ENCODE measurements at places on chromosomes 6 and 20.

GRCh38 chr6:42505385-42505718 is 53.6 kb upstream of the TRERF1 start:
- no peak for DNase-seq

DNA sequence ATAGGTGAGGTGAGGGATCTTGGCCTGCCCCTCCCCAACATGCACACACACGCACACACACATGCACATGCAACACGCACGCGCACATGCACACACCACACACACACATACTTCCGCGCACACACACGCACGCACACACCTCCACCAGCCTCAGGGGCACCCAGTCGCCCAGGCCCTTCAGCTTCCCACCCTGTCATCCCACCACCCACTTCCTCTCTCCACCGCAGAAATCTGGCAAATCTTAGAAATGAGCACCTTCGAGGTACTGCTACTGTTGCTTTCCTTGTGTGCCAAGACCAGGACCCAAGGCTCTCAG is 1.2 kb downstream of the SPDEF start:
- DNase-seq = no peak

DNA sequence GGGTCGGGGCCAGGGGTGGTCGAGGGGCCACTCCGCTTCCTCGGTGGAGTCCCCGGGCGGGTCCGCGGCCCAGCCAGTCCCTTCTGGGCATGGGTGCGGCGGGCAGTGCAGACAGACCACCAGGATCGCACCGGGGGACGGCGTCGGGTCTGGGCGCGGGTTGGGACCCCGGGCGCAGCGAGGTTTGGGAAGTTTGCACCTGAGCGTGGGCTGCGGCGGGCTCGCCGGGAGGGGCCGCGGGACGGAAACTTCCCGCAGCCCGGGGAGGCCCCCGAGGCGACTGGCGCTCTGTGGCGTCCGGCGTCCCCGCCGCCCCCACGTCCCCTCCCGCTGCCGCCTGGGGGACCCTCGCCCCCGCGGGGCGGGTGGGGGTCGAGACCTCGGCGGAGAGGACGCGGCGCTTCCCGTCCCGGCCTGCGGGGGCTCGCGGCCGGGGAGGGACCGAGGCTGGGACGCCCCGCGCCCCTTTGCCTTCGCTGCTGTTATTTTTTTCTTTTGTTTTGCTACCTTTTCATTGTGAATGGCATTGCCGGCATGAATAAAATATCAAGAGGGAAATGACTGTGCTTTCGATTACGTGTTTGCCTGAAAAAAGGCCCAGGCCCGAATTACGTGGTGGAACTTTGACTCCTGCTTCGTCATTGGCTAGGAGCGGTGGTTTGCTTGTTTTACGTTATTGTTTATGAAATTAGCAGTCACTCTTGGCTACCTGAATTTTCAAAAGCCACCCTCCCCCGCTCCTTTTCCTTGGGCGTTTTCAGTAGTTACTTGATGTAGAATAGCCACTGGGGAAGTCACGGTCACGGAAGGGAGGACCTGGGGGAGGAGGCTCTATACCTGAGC is 703 bp downstream of the SNX9 start:
- peak; percentile 73 for DNase-seq

DNA sequence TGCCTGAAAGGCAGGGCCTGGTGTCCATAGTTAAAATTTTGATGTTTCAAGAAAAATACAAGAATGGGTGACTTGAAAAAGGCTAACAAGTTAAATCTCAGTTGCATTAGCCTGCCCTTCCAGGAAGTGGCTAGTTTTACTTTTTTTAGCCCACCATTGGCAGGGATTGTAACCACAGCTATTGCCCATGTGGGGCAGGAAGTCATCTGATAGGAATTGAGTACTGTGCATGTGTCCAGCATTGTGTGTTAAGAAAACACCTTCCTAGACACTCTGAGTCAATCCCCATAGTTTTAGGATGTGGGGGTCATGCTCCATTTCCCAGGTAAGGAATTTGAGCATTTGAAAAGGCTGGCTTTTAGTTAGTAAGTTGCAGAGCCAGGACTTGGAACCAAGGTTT is 26.9 kb downstream of the LYRM2 start:
- DNase-seq = no peak

DNA sequence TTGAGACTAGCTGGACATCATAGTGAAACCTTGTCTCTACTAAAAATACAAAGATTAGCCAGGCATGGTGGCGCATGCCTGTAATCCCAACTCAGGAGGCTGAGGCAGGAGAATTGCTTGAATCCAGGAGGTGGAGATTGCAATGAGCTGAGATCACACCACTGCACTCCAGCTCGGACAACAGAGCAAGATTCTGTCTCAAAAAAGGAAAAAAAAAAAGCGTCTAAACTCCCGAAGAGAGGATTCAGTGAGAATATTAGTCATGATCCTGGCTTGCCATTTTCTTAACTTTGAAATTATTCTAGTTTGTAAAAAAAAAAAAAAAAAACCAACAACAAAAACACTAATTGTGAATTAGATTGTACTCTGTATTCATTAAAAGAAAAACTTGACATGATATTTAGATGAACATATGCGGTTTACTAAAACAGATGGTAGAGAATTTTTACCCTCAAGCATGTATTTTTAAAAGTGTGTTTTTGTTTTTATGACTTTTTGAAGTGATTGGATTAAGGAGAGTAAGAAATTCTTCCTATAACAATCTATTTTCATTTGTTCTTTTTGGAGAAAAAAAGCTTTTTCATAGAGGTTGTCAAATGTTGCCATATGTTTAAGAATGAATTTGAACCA is 80.7 kb downstream of the UST start:
- no peak for DNase-seq

DNA sequence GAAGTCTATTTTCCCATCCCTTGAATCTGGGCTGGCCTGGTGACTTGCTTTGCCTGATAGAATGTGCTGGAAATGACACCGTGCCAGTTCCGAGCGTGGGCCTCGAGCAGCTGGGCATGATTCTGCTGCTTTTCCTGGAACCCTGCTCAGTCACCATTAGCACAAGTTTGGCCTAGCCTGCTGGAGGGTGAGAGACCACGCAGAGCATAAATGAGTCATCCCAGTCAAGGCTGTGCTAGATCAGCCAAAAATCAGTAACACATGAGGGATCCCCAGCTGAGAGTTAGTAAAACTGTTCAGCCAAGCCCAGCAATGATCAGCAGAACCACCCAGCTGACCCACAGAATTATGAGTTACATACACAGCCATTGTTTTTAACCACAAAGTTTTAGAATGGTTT is 74.8 kb upstream of the TOP1 start:
- no peak for DNase-seq

- no peak for DNase-seq
These were observed 121.6 kb downstream of the MEI4 start for GRCh38 chr6:77774457-77774856.

- DNase-seq = no peak
These were observed 107.5 kb upstream of the EDN1 start for GRCh38 chr6:12182676-12183075.

- no peak for DNase-seq
These were observed 197.1 kb upstream of the RGS17 start for GRCh38 chr6:153328194-153328593.

DNA sequence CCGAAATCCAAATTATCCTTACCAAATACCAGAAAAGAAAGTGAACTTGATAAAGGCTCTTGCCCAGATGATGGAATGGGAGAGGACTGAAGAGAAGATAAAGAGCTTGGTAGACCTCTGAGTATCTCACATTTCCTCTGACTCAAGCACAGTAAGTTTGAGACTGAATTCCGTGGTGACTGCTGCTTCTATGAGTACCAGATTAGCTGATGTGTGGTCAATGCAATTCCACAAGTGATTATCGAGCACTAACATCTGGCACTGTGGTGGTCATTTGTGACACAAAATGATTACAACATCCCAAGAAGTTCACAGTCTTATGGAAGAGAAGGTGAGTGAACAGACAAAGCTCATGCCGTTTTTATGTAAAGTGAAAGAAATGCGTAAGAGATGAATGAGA is 2.6 kb upstream of the RPS6KA2 start:
- DNase-seq = no peak

- DNase-seq = no peak
These were observed 329.3 kb downstream of the NRN1 start for GRCh38 chr6:5677219-5678000.

Measured in effector CD4-positive, alpha-beta T cell (primary cell).